Activated B cell treated with CpG ODN at 0.5 μM for 24 hours (primary cell): ENCODE measurements at places on chromosomes 4 and X.

GRCh38 chrX:7775987-7776386, 67.0 kb upstream of the VCX start:
- DNase-seq = no peak

GRCh38 chrX:124280294-124280902, 52.1 kb upstream of the TEX13D start:
- no peak for DNase-seq

DNA sequence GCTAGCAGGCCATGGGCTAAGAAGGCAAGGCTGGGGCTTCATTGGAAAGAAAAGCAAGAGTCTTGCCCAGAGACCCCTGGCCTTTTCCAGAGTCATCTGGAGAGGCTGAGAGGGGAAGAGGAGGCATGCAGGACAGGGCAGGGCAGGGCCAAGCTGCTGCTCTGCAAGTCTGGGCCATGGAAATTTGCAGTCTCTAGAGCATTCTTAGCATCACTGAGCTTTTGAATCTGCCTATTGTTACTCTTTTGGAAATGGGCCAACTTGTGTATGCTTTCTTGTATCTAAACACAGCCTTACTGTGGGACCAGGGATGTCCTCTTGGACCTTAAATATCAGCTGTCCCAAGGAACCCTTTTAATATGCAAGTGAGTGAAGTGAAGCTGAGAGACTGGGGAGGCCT, 560.5 kb downstream of the MID1IP1 start:
- no peak for DNase-seq

GRCh38 chr4:24443200-24443599, 141.2 kb downstream of the DHX15 start:
- no peak for DNase-seq

DNA sequence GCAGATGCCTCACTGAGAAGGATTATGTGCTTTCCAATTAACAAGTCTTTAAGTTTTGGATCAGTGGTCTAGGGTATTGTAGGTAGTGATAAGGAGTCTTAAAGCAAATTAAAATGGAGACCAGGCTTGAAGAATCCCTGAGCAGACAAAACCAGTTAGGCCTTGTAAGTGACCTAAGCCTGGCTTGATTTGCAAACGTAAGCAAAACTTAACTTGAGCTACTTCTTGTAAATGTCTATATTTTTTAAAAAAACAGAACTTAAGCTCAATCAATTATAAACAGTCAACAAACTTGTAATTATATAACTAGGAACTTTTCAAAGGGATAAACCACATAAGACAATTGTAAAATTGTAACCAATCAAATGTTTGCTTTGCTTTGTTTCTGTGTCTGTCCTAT, 72.7 kb upstream of the NALF2 start:
- DNase-seq = no peak

DNA sequence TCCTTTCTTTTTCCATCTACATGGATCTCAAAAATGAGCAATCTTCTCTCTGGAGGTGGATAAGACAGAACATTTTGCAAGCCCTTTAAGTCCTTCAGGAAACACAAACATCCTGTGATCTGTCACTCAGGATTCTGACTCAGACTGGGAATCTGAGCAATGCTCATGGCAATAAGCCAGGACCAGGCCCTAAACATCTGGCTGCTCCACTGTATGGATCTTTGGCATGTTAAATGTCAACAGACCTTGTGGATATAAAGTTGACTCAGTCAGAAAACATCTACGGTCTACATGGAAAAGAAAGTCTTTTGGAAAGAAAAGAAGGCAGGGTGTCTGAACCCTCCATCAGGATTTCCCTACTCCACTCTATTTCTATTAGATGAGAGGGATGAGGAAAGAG, 17.8 kb upstream of the CHIC2 start:
- no peak for DNase-seq

- DNase-seq = no peak
These were observed 43.9 kb upstream of the HMX1 start for GRCh38 chr4:8915201-8916200.

GRCh38 chr4:169582706-169583105, 29.7 kb downstream of the NEK1 start:
- no peak for DNase-seq

GRCh38 chr4:87235020-87235671, 14.7 kb upstream of the KLHL8 start:
- no peak for DNase-seq

DNA sequence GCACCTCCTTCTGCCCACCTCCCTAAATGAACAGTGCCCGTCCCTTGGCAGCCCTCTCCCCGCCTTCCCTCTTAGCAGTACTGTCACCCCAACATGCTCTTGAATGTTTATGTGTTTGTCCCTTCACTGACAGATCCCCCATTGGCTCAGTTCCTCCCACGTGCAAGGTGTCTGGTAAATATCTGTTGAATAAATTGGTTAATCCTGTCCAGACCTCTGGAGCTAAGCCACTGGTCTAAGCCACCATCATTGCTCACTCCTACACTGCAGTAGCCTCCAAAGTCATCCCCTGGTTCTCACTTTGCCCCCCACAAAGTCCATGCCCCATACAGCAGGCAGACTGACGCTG, 26.1 kb upstream of the MAN2B2 start:
- no peak for DNase-seq

DNA sequence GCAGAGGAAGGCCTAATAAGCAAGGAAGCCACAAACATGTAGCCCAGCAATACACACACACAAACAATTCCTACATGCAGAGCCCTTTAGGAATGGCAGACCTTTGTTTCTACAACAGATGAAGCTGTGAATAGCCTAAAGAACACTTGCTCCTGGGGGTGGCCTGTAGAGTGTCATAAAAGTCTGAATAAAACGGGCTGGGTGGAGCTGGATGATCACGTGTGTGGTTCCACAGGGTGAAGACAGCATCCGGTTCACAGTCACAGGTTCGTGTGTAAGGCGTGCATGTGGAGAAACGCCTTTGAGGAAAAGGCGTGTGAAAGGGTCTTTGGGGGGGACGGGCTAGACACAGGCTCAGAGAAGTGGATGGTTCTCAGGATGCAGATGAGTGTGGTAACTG, 156.1 kb downstream of the AFAP1 start:
- DNase-seq = no peak

DNA sequence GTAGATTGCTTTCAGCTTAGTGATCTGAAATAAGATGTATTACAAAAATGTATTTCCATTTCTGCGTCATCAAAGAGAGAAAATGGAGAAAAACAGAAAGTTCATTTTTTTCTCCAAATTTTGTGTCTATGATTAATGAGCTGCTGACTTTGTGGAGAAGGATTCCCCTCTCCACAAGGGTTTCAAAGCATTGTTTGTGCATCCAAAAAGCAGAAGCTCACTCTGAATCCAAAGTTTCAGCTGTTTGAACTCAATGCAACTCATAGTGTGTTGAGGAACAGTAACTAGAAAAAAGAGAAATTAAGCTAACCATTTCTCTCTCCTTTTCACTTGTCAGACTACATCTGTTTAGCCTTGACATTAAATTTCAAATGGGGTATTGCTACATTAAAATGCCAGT, 62.9 kb upstream of the SLC7A11 start:
- no peak for DNase-seq

DNA sequence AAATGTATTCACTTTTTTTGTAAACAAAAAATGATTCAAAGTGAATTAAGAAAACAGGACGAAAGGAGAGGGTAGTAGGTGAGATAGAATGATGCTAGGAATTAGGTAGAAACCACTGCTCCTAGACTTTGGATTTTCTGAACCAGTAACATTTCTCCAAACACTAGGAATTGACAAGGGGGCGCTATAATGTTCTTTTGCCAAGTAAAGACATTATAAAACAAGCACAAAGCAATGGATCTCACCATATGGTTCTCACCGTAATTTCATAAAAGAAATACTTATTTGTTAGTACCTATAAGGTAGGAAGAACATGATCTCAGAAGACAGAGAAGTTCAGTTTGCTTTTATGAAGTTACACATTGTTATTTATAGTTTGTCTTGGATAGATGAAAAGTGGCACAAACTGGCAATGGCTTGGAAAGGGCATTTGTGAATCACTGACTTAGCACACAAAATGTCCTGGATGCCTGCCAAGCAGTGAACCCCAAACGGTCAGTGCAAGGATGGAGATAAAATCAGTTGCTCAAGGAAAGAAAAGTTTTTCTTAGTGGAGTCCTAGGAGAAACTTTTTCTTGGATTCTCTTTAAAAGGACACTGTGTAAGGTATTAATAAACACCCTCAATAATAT, 8.1 kb upstream of the TBC1D1 start:
- DNase-seq = no peak

DNA sequence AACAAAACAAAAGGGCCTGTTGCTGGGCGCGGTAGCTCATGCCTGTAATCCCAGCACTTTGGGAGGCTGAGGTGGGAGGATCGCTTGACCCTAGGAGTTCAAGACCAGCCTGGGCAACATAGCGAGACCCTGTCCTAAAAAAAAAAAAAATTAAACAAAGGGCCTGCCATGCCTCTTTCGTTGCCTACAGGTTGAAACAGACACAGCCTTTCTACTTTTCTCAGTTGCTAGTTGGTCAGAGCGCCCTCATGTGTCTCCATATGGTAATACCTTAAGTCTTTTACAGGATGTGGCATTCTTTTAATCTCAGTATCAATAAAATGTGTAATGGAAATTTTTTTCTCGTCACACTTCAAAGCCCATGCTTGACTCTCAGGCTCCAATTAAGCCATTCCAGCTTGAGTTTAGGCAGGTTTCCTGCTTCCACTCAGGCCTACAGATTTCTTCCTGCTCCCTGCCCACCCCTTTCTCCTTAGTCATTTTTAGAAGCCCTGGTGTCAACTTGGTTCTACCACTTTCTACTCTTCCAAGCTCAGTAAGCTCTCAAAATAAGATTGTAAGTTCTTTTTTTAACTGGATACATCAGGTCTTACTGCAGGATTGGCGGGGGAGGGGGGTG, 4.6 kb upstream of the SOWAHD start:
- no peak for DNase-seq

DNA sequence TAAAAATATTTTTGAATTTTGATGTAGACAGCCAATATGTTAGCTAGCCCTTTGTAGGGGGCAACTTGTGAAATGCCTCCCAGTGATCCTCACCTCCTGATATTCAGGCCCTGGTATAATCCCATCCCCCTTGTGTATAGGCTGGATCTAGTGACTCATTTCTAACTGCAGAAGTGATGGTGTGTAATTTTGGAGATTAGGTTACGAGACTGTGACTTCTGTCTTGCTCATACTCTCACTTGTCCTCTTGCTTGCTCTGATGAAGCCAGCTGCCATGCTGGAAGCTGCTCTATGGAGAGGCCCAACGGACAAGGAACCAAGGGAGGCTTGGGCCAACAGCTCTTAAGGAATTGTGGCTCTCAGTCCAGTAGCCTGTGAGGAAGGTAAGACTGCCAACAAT, 61.7 kb downstream of the GPR82 start:
- DNase-seq = no peak

GRCh38 chr4:155207534-155208257, 740 bp upstream of the NPY2R start:
- DNase-seq = no peak

- no peak for DNase-seq
These were observed 79.7 kb upstream of the LSM6 start for GRCh38 chr4:146095860-146096259.

DNA sequence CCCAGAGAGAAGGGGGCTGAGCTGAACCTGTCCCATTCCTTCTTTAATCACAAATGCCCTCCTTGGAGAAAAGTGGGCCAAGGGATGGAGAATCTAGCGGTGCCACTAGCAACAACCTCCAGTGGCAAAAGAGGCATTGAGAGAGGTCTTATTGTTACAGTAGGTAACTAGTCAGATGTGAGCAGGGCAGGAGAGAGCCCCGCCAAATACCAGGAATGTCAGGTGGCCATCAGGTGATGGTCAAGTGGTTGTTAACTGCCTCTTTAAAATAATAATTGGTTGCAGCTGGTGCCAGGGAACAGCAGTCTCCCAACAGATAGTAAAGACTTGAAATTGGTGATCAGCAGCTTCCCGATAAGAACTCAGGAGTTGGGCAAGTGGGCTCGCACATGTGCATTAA, 116.1 kb downstream of the EVC2 start:
- no peak for DNase-seq

DNA sequence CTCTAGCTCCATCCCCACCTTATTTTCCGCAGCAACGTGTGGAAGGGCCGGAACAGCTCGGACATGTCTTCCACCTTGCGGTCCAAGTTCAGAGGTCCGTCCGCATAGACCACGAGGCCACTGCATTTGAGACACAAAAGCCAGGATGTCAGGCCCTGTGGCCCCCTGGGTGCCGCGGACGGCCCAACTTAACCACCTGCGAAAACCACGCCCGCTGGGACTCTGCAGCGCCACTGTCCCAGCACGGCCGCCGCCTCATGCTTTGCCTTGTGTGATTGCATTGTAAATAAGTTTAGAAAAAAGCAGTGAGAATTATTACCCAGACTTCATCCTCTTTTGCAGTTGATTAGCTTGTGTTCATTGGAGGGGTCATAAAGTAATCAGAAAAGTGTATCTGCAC, 58.2 kb upstream of the MXD4 start:
- no peak for DNase-seq

- DNase-seq = no peak
These were observed 63.7 kb upstream of the FMR1 start for GRCh38 chrX:147847999-147848398.

DNA sequence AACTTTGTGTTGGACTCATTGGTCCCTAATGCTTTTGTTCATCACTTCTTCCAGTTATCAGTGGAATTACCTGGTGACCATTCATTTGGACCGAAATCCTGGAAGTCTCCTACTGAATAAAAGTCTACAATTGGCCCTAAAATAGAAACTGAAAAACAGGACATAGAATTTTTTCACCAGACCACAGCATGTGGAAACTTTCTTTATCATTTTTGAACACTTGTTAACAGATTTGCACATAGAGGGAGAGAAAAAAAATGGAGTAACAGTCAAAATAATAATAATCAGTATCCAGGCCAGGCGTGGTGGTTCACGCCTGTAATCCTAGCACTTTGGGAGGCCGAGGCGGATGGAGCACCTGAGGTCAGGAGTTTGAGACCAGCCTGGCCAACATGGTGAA, 7.1 kb downstream of the EPGN start:
- DNase-seq = no peak

DNA sequence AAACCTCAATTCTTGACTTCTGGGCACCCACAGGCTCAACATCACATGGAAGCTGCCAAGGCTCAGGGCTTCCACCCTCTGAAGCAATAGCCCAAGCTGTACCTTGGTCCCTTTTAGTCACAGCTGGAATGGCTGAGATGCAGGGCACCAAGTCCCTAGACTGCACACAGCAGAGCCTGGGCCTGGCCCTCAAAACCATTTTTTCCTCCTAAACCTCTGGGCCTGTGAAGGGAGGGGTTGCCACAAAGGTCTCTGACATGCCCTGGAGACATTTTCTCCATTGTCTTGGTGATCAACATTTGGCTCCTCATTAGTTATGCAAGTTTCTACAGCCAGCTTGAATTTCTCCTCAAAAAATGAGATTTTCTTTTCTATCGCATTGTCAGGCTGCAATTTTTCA, 382.7 kb upstream of the RASGEF1B start:
- no peak for DNase-seq

DNA sequence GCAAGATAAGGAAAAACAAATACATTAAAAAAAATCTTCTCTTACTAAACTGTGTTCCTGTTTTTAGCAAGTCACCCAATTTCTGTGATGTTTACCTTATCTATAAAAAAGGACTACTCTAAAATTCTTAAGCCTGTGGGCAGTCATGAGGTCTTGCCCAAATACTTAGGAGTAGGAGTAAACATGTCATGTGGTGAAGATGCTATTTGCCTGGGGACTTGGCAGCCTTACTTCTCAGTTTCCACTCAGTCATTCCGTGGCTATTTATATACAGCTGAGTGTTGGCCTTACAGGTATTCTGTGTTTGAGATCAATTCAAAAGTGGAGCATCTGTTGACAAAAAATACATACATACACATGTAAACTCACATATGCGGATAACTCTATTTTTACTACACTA, 89.9 kb upstream of the TLR2 start:
- no peak for DNase-seq

- DNase-seq = no peak
These were observed 57.0 kb downstream of the MAPK10 start for GRCh38 chr4:86302830-86303229.
